Hepatic stellate cell (primary cell): ENCODE measurements at places on chromosomes 11 and 22.

- peak; percentile 40 for DNase-seq
Observed at GRCh38 chr11:96254087-96254486, 88.9 kb downstream of the MAML2 start.

GRCh38 chr11:88101881-88102597, 73.2 kb downstream of the RAB38 start:
- no peak for DNase-seq

GRCh38 chr11:96960476-96960875, 570.7 kb downstream of the JRKL start:
- no peak for DNase-seq

DNA sequence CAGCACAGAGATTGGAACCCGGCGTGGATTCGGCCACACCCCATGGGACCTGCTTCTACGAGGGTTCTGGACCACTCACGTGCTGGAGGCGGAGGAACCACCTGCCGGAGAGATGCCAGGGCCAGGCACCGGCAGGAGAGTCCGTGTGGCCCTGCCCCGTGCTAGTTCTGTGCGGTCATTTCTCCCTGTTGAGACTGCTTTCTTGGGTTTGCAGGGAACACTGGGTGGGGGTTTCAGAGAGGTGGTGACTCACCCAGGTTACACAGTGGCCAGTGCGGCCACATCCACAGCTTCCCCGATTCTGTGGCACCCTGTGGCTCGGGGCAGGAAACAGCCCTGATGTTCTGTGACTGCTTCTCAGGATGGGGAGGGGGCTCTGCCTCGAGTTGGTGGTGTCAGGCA, 3.6 kb upstream of the PHLDA2 start:
- no peak for DNase-seq

- DNase-seq, result no peak
Observed at GRCh38 chr11:86014221-86014620, 54.7 kb downstream of the PICALM start.

DNA sequence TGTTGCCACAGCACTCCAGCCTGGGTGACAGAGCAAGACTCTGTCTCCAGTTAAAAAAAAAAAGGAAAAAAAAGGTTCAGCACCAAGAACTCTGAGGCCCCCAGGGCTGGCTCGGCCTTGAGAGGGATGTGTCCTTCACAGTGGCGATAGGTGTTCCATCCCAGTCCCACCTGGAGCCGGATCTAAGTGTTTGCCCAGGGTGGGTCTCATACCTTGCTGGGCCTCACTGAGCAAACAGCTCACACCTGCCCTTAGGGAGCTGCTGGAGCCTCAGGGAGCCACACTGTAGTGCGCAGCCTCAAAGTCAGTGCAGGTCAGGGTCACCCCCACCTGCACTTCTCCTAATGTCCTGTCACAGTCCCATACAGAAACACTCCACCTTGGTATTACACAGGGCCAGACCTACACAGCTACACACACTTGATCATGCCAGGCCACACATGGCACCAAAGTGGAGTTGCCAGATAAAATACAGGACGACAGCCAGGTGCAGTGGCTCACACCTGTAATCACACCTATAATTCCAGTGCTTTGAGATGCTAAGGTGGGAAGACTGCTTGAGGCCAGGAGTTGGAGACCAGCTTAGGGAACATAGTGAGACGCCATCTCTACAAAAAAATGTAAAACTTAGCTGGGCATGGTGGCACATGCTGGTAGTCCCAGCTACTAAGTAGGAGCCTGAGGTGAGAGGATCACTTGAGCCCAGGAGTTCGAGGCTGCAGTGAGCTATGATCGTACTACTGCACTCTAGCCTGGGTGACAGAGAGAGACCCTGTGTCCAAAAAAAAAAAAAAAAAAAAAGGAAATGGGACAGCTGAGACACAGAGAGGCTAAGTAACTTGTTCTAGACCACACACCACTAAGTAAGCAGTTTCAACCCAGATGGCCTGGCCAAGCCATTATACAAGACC, 7.3 kb downstream of the STARD10 start:
- no peak for DNase-seq

GRCh38 chr11:100442017-100442416, 245.1 kb upstream of the ARHGAP42 start:
- no peak for DNase-seq

DNA sequence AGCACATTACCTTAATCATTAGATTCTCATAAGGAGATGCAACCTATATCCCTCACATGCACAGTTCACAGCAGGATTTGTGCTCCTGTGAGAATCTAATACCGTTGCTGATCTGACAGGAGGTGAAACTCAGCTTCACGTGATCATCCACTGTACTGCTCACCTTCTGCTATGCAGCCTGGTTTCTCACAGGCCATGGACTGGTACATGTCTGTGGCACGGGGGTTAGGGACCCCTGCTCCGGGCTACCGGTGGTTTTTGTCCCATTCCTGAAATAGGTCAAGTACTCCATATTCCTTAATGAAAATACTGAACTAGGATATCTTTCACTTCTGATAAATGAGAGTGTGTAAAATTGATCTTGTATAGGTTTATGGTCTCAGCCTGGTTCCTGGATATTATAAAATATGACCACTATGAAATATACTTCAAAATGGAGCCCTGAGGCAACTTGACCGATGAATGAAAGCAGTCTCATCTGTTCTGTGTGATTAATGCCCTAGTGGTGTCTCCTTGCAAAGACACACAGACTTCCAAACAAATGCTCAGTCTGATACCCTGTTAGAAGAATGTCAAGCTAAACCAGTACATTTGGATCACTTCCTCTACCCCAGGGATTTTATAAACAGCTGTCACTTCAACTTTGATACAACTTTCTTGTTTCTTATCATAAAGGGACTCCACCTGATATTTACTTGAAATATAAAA, 492.9 kb upstream of the ANO3 start:
- DNase-seq, result no peak

DNA sequence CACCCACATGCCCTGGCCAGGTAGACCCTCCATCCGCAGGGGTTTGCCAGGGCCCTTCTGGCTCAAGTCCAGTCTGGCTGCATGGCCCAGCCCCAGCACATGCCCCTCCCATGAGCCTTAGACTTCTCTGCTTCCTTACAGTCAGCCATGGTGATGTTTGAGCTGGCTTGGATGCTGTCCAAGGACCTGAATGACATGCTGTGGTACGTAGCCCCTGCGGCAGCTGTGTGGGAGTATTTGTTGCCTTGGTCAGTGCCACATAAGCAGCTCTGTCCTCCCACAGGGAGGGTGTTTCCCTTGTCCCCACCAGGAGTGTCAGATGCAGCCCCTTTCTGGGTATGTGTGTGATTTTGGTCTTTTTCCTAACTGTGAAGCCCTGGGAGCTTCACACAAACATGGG, 17.5 kb downstream of the CDC45 start:
- DNase-seq, result peak; percentile 72

DNA sequence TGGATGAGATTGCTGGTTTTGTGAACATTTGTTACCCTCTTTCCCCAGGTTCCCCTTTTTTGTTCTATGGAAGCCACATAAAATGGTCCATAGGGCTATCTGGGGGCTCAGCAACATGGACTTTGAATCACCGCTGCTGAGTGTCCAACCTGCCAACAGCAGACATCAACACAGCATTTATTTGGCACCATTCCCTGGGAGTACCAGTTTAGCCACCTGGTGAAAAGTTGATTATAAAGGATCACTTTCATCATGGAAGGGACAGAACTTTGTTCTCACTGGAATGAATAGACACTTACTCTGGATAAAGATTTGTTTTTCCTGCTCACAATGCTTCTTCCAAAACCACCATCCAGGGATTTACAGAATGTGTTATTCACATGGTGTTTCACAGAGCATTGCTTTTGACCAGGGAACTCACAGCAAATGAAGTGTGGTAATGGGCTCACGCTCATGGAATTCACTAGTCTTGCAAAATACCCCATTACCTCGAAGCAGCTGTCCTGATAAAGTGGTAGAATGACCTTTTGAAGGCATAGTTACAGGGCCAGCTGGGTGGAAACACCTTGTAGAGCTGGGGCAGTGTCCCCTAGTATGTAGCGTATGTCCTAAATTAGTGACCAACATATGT, 43.9 kb downstream of the ADM start:
- no peak for DNase-seq

DNA sequence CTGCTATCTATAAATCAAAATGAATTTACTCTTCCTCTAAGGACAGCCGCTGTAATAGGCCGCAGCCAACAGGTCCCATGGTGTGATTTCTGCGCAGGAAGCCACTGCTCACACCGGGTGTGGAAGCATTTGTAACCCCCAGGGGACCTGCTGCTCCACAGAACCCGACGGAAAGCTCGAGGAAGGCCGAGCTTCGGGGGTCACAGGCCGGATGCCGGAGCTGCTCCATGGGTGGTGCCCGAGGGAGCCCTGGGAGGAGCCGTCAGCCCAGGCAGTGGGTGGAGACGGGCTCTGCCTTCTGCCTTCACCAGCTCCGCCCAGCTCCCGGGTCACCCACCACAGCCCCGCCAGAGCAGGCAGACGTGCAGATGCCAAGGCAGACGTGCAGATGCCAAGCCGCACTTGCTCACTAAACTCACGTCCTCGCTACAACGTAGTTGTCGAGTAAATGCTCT, 63.5 kb downstream of the BRD1 start:
- DNase-seq, result no peak

DNA sequence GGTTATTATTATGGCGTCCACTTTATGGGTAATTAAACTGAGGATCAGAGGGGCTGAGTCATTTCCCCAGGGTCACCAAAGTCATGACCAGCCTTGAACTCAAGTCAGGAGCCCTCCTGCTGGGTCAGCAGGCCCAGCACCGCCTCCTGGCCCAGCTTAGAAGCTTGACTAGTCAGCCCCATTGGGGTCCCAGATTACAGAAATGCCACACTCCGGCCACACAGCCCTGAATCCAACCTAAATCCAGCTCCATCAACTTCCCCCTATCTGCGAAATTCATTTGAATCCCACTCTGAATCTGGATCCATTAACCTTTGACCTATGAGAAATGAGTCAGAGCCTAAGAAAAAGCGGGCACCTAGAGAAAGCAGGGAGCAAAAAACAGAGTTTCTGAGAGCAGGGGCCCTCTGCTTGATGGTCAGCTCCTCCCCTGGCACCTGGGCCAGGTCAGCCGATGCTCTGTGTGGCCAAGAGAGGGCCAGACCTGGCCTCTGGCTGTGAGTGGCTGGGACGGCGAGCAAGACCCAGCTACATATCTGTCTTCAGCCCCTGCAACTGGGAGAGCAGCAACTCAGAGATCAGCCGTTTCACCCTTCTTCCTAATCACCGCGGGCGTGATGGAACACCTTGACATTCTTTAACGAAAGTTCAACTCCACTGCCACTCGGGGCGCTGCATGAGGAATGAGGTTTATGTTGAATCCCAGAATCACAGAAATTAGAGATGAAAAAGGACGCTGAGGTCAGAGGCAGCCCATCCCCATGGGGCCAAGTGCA, 196.1 kb downstream of the TRIM29 start:
- no peak for DNase-seq

DNA sequence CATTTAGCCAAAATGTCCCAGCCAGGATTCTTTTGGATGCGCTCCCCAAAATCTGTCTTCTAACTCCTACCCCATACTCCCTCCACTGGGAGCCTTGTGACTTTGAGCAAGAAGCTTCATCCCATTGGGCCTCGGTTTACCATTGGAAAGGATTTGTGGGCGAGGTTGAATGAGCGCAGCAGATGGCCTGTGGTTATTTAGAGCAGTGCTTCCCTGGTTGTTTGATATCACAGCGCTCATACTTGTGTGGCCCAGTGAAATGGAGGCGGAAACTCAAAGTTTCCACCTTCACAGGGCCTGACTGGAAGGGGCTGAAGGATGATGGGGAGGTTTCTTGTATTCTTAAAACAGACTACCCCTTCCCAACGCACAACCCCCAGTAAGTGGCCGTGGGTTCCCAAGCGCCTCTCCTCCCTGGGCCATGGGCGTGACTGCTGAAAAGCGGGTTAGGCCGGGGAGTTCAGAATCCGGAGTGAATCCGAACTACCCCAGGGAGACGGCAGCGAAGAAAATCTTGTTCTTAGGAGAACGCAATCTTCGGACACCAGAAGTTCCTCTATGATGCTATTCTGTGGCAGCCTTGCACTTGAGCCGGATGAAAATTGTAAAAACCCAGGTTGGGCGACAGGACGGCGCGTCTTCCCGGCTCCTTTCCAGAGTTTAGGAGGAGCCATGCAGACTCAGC, 1.2 kb upstream of the ATF4 start:
- DNase-seq, result peak; percentile 72

DNA sequence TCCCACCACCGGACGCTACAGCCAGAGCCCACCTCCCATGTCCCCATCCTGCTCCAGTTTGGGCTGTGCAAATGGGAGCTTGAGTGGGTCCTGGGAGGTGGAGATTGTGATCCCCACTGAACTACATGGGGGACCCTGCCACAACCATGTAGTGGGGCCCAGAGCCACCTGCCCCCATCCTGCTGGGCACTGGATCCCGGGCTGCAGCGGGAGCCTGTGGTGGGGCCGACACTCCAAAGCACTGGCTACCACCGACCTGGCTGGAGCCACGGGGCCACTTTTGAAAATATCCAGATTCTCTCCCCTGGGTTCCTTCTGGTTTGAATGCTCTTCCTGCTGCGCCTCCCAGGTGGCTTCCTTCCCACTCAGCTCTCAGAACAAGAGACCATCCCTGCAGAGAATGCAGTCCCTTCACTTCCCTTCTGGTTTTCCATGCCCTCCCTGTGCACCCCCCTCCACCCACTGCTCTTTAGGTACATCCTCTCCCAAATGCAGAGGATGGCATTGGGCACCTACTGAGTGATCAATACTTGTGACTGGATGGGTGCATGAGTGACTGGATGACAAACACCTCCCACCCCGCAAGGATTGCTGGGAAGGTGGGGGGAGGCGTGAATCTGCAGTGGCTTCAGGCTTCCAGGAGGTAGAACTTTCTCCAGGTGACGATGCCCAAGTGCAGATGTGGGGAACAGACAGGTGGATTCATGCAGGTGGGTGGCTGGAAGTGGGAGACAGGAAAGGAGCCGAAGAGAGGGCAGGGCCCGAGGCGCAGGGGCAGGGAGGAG, 846 bp upstream of the UNC93B1 start:
- no peak for DNase-seq

GRCh38 chr22:29202212-29203192, 3.2 kb upstream of the EMID1 start:
- DNase-seq, result peak; percentile 43

- no peak for DNase-seq
Observed at GRCh38 chr22:42376711-42377554, 55.3 kb downstream of the NFAM1 start.
